ENCODE measurements at places on chromosomes 7 and 10. TPM values are rescaled to one million over a fixed set of nuclear protein-coding genes. Genes with fewer than 3 reads are reported as not detected.

GRCh38 chr10:10120671-10121070 lies 897.0 kb upstream of the CELF2 start:
- H3K27ac ChIP-seq = no peak overlapping the region
- H3K4me3 ChIP-seq = no peak overlapping the region
- no peaks in the 10 kb centered on the region for H3K4me1 ChIP-seq
- H3K36me3 ChIP-seq = no peaks in the 10 kb centered on the region

GRCh38 chr7:2759736-2760097 lies 71.7 kb downstream of the AMZ1 start:
- DNase-seq = no peak
- H3K27me3 ChIP-seq = no peaks in the 10 kb centered on the region
- H3K36me3 ChIP-seq = no peaks in the 10 kb centered on the region
- H3K4me1 ChIP-seq = peaks cover 66% of the 10 kb centered on the region
- no peak overlapping the region for H3K4me3 ChIP-seq

GRCh38 chr10:89793649-89794254 lies 92.4 kb downstream of the KIF20B start:
- H3K27ac ChIP-seq = no peak overlapping the region
- H3K4me1 ChIP-seq = no peaks in the 10 kb centered on the region
- H3K27me3 ChIP-seq = no peaks in the 10 kb centered on the region

DNA sequence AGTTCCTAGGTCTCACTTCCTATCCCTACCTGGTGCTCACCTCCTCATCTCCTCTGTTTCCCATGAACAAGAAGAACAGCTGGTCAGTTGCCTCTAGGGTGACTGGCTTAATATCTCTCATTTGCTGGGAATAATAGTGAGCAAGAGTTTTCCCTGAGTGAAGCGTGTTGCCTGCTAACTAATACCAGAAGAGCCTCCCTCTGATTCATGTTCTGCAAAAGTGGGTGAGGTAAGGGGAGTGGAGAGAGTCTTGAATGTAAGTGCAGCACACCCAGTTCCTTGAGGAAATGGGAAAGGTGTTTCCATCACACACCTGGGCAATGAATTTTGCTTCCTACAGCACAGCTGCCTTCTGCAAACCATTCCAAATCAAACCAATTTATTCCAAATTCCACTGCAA lies 29.6 kb downstream of the FZD1 start:
- no peaks in the 10 kb centered on the region for H3K27me3 ChIP-seq
- DNase-seq = no peak
- no peaks in the 10 kb centered on the region for H3K36me3 ChIP-seq
- no peaks in the 10 kb centered on the region for H3K4me1 ChIP-seq
- no peak overlapping the region for H3K4me3 ChIP-seq
- H3K27ac ChIP-seq = no peak overlapping the region

- H3K4me3 ChIP-seq = no peak overlapping the region
- H3K27me3 ChIP-seq = no peaks in the 10 kb centered on the region
Observed at GRCh38 chr7:130896051-130896881, 162.3 kb upstream of the KLF14 start.

The TBRG4 gene
- total RNA-seq = 54.3 TPM

The CTTNBP2 gene
- total RNA-seq = 6.6 TPM

The SLC26A4 gene
- total RNA-seq = 1.0 TPM

The HKDC1 gene
- 5.9 TPM for total RNA-seq

The CLCN1 gene
- not detected for total RNA-seq
